Epithelial cell of proximal tubule (primary cell): ENCODE measurements at places on chromosomes 5 and 9. TPM values are rescaled to one million over a fixed set of nuclear protein-coding genes. Genes with fewer than 3 reads are reported as not detected.

DNA sequence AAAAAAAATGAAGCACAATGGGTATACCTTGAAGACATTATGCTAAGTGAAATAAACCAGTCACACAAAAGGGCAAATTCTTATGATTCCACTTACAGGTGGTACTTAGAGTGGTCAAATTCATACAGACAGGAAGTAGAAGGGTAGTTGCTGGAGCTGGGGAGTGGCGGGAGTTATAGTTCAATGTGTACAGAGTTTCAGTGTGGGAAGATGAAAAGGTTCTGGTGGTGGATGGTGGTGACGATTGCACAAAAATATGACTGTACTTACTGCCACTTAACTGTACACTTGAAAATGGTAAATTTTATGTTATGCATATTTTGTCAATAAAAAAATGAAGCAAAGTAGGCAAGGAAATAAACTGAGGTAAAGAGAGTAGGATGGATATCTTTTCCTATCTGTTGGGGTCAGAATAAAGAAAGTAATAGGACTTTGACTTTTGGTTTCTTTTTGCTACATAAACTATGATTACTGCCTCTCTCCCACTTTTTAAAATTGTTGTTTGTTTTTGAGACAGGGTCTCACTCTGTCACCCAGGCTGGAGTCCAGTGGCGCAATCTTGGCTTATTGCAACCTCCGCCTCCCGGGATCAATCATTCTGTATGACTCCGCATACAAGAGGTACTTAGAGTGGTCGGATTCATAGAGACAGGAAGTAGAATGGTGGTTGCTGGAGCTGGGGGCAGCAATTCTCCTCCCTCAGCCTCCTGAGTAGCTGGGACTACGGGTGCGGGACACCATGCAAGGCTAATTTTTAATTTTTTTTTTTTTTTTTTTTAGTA, 4.0 kb upstream of the PSAT1 start:
- DNase-seq = no peak

DNA sequence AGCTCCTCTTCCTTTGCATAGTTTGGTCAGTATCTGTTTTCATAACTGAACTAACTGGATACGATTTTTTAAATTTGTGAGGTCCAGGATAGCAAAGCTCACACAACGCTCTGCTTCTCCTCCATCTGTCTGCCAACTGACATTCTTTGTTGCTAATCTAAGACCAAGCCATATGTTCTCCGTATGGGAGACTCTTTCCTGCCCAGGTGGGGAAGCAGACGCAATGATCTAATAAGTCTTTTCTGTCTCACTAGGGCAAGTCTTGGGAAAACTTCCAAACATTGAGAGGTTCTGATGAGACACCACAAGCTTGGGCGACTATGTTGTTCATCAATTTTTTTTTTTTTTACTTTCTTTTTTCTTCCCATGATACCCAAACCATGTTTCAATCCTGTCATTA, 558.5 kb downstream of the EFNA5 start:
- no peak for DNase-seq

- DNase-seq = no peak
These were observed 344.7 kb upstream of the IRX4 start for GRCh38 chr5:2227433-2227832.

- no peak for DNase-seq
These were observed 456 bp downstream of the KDM3B start for GRCh38 chr5:138352722-138353559.

GRCh38 chr5:106292654-106293053, 1378.1 kb downstream of the EFNA5 start:
- DNase-seq = no peak

GRCh38 chr5:128412145-128412930, 125.7 kb downstream of the FBN2 start:
- DNase-seq = no peak

DNA sequence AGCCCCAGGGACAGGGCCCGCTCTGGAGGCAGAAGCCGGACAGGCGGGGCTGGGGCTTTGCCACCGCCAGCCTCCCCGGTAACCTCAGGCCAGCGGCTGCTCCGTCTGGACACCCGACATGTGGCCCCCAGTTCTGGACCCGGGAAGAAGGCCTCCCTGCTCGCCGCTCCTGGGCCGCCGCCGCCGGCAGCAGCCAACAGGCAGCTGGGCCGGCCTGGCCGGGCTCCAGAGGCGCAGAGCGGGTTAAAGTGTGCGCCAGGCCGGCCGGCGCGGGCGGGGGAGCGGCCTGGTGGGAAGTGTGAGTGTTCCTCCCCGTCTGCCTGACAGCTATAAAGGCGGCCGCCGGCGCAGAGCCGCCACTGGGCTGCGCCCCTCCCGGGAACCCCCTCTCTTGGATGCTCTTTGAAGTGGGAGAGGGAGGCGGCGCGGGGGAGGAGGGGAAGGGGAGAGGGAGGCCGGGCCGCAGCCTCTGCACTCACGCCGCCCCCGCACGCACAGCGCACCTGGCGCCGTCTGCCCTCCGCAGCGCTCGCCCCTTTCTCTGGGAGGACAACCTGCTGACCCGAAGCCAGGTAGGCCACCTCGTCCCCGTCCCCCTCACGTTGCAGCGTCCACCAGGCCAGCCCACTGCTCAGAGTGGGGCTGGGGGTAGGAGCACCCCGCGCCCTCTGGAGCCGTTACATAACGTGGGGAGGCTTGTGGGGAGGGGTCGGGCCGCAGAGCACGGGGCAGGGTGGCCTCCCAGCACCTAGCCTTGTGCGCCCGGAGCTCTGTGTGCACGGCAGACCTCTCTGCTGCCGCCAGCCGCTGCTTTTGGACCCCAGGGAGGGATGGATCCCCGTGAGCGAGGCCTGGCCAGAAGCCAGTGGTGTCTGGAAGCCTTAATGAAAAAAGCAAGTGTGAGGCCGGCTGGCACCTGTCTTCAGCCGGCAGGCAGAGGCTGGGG, at the start of gene ADAMTSL2:
TSS of gene ADAMTSL2 (plus strand) at position 359 of the 946 bp plus-strand sequence. CDS start 2,009 bp downstream, outside the sequence.
- no peak for DNase-seq

SLC25A2 gene
- total RNA-seq = 0.29 TPM in 1 of 2 replicates, not detected in the other
